ENCODE measurements at places on chromosomes 2 and 18.

DNA sequence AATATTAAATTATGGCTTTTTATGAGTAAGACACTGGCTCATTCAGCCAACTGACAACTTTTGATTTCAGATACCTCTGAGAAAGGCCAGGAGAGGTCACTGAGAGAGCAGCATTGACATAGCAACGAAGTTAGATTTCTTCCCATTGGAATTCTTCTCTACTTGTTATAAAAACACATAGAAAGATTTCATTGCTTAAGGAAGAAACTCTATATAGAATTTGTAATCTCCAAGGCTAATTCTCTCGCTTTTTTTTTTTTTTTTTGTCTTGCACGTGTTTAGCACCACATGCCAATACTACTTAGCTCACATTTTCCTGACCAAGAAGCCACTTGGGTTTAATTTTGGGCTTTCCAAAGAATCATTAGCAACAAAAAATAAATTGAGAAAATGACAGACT is 233.7 kb downstream of the CALCRL start:
- no peak for DNase-seq

DNA sequence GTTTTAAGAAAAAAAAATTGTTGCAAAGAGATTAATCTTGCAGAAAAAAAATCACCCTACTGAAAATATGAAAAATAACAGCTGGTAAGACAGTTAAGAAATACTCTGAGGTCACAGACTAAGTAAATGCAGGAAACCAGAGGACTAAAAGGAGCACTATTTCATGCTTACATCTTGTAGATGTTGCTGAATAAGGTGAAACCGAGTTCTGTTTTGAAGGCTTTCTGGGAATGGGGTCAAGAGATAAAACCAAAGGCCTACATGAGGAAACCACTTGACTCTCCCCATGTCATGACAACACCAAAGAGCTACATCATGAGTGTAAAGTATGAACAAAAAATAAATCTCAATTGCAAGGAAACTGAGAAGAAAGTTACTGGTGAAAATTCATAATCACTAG is 197.6 kb downstream of the LRP1B start:
- DNase-seq: no peak

DNA sequence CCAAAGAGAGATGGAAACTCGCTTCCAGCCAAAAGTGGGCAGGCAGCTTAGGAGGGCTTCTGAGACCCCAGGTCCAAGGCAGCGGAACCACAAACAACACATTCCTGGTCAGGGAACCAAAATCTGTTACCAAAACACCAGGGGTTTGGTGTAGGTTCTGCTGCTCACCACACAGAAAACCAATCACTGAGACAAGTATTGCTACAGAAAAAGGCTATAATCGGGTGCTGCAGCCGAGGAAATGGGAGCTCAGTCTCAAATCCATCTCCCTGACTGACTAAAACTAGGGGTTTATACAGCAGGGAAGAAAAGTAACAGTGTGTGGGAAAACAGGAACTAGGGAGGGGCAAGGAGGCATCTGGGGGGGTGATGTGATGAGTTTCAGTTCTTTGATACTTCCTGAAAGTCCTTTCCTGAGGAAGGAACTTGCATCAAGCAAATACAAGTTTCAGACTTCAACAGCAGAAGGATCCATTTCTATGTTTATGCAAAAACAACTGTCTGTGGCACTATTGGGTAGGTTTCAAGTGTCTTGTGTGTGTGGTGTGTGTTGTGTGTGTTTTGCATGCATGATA is 108.0 kb downstream of the FAM168B start:
- DNase-seq: no peak

GRCh38 chr18:9475643-9476591 is 604 bp downstream of the RALBP1 start:
- no peak for DNase-seq

DNA sequence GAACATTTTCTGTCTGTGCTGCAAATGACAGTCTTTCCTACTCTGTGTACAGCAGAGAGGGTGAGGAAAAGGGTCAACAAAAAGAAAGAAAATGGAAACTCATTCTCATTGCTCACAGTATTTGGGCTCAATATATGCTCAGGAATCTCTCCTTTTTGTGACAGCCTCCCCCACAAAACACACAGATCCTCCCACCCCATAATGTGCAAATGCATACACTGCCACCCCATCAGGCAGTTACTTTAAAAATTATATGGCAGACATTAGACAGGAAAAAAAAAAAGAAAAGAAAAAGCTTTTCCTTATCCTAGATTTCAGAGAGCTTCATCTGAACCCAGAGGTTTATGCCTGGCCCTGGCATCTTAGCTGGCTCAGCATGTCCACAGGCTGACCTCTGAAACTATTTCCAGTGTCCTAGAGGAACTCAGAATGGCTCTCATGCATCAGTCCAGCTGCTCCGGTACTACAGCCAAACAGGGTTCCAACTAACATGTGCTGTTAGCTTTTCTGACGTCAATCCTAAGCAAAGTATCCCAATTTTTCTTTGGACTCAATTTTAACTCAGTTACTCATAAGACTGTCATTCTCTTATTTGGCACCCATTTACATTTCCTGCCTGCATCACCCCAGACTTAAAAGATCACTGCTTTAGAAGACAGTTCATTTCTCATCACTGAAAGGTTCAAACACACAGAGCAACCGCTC is 105.9 kb downstream of the RBMS1 start:
- DNase-seq: no peak

- no peak for DNase-seq
Observed at GRCh38 chr2:36511858-36512603, 85.9 kb downstream of the FEZ2 start.

DNA sequence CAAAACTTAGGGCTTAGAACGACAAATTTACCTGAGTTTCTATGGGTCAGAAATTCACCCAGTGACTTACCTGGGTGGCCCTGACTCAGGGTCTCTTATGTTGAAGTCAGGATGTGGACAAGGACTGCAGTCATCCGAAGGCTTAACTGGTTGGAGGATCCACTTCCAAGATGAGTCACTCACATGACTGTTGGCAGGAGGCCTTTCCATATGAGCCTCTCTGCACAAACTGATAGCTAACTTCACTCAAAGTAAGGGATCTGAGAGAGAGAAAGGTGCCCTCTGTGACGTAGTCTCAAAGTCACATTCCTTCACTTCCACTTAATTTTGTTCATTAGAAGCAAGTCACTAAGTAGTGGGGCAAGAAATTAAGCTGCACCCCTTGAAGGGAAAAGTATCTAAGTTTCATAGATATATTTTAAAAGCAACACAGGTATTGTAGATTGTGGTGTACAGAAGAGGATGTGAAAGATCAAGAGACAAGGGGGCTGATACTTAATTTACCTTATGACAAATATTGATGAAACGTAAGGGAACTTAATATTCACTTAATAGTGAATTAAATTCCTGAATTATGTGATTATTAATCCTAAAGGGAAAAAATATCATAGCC is 48.4 kb downstream of the TANK start:
- DNase-seq: no peak

GRCh38 chr2:85134255-85134895 is 1.2 kb downstream of the TCF7L1 start:
- no peak for DNase-seq

DNA sequence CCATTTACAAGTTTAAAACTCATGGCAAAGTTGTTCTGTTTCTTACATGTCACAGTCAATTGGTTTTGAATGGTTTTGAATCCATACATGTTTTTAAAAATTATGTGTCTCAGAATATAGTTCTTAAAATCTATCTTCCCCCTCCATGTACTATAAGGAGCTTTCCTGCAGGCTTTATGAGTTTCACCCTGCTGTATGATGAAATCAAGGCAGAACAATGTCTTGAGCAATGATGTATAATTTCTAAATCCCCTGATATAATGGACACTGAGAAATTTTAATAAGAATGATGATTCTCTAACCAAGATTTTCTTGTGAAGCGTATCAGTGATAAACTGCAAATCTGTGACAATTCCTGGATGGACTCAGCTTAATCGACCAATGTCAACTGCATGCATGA is 10.6 kb upstream of the ZNF516 start:
- no peak for DNase-seq

DNA sequence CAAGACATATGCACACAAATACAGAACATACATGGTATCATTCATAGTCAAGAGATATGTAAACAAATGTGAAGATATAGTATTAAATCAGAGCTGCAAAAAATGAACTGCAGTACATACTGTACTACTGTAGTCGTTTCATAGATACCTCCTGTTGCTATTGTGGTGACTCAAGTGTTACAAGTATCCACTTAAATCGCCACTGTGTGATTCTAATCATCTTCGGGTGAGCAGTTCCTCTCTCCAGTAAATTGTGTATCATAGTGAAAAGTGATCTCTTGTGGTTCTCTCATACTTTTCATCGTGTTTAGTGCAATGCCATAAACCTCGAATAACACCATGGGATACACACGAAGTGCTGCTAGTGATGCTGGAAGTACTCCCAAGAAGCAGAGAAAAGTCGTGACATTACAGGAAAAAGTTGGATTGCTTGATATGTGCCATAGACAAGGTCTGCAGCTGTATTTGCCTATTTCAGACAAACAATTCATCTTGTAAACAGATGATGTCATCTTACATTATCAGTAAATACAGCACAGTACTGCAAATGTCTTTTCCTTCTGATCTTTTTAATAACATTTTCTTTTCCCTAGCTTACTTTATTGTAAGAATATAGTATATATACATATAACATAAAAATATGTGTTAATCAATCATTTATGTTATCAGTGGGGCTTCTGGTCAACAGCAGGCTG is 222.2 kb downstream of the BCL11A start:
- no peak for DNase-seq

- no peak for DNase-seq
Observed at GRCh38 chr2:151344906-151345305, 12.5 kb upstream of the TNFAIP6 start.

DNA sequence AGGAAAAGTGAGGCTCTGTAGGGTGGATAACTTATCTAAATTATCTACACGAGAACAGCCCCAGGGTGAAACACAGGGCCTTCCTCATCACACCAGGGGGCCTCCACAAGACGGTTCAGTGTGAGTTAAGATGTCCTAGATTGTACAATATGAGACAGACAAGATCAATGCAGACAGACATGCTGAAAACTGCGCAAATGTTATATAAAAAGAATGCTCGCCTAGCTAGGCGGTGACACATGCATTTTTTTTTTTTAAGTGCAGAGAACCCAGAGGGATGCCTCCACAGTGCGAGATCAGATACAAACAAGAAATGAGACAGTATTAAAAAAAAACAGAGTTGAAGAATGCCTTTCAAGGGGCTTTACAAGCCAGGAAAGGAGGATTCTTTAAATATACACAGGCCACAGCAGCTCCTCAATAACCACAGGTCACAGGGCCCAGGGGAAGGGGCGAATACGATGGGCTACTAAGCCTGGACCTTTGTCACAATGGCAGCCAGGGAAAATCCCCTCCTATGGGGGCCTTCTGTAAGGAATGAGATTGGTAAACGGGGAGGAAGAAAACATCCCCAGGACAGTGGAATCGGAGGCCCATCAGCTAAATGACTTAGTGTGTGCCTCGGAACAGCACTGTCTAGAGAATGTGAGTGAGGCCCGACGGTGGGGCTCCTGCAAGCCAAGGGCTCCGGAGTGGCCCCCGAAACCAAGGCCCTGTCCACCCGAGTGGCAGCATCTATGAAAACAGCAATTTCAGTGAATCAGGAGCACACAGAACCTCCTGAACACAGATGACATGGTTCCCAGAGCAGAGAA is 48.9 kb downstream of the ADCY3 start:
- no peak for DNase-seq

- no peak for DNase-seq
Observed at GRCh38 chr2:140274891-140275290, 1494.7 kb upstream of the NXPH2 start.

- no peak for DNase-seq
Observed at GRCh38 chr2:231332388-231332787, 63.1 kb upstream of the B3GNT7 start.

DNA sequence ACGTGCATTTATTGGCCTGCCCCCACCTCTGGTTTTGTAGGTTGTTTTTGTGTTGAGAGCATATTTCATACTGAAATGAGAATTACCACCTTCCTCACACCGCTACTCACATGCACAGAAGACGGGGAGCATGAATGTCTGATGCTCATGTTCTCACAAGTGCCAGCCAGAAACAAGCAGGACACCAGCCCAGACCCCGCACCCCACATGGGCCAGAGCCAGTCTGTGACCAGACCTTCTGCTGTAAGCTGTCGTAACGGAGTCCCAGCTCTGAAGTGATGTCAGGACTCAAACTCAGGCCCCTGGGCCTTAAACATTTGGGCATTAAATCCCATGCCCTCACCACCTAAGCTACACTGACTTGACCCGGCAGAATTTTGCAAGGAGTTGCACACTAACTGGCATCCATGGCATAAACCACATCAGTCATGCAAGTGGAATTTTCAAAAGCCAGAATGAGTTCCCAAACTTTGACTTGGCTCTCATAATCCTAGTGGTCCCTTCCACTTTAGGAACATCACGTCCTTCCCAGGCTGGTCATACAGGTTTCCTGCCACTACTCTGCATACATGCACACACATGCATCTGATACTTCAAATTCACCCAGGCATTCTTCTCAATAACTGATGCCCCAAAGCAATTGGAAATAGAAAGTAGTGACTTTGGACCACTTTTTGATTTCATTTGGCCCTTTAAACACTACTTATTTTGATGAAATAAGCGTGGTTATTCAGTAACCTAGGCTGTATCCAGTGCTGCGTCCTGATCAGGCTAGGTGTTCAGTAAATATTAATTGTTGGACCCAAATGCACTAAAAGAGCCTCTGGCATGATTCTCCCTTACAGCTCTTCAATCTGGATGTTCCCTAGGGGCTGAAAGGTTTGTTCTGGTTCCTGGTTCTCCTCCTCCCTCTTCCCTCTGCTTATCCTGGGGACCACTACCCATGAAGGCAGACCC is 223.1 kb upstream of the ID2 start:
- DNase-seq: no peak

DNA sequence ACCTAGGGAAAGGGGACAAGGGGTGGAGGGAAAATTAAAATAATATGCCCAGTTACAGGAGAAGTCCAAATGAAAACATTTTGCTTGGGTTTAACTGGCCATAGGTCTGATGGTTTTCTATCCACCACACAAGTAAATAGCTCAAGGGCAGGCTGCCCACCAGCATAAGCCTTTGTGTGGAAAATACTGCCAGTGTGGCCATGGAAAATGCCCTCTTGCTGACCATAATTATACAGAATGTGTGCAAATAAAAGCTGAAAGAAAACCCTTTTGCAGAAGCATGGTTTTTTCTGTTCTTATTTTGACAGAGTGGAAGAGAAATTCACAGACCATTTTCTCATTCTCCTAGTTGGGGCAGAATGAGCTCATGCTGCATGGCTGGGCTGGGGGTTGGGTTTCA is 111.3 kb upstream of the SIX2 start:
- no peak for DNase-seq

- no peak for DNase-seq
Observed at GRCh38 chr2:152174574-152174973, 989 bp downstream of the STAM2 start.

DNA sequence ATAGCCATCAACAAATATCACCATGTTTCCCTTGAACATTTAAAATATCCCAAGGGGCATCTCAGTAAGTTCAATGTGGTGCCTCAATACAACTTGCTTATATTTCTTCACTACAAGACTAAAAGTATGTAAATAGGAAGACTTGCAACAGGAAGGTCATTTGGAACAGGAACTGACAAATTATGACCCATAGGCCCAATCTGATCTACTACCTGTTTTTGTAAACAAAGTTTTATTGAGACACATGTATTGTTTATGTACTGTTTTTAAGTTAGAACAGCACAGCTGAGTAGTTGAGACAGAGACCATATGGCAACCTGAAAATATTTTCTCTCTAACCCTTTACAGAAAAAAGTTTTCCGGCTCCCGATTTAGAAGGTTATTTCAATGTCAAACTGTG is 154.8 kb upstream of the TFPI start:
- no peak for DNase-seq

Data from NCI-H1092 (cell line).